ENCODE measurements at places on chromosomes 5 and 9.

- DNase-seq: no peak
These were observed 75.0 kb downstream of the NR6A1 start for GRCh38 chr9:124696101-124696500.

GRCh38 chr9:36258996-36259533 is 817 bp upstream of the GNE start:
- no peak for DNase-seq

DNA sequence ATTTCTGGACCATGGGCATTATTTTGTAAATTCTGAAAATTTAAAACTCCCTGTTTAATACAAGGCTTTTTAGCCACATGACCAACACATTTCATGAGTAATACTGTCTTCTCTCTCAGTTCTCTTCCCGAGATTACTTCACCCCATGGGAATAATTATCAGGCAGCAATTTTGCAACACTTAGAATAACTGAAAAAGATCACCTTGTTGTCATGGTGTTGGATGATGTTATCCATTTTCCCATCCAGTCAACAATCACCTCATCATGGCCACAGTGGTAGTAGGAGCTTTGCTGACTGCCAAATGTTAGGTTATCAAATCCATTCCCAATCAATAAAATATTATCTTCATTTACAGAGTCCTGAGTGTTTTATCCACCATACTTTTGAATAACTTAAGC is 354.9 kb upstream of the ISL1 start:
- no peak for DNase-seq

GRCh38 chr5:95619096-95619495 is 791 bp upstream of the GPR150 start:
- DNase-seq: no peak

DNA sequence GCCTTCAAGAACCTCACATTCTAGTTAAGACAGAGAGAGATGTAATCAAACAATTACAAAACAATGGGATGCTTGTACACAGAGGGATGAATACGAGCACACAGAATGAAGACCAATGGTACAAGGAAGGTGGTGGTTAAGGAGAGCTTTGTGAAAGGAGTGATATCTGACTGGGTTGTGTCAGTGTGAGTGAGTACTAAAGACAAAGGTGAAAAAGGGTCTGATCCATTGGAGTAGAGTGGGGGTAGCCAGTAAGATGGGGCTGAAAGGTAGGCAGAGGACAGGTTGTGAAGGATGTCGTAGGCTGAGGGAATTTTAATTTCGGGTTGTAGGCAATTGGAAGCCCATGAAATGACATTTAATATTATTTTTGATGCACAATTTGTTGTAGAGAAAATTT is 9.9 kb downstream of the RBM18 start:
- no peak for DNase-seq

GRCh38 chr5:169651526-169651925 is 14.5 kb downstream of the DOCK2 start:
- no peak for DNase-seq

DNA sequence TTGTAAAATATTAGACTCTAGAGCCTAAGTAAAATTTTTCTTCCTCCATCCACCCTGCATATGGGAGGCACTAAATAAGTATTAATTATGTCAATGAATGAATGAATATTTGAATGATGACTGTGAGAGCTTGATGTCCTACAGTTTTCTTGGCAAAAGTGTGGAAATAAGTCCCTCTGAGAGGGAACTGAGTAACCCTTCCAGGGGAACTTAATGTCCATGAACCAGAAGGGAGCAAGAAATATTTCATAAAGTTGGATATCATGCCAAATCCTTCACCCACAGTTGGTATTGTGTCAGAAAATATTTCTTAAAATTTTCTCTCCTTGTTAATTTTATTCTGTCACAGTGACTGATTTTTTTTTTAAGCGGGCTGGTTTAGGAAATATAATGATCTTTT is 36.6 kb downstream of the NNT start:
- DNase-seq: no peak

GRCh38 chr9:90916147-90916734 is 114.6 kb downstream of the SYK start:
- no peak for DNase-seq

- DNase-seq: no peak
These were observed 10.6 kb upstream of the TENT4A start for GRCh38 chr5:6702633-6703032.
